AG20443 (cell line): ENCODE measurements at places on chromosomes 16 and 17.

DNA sequence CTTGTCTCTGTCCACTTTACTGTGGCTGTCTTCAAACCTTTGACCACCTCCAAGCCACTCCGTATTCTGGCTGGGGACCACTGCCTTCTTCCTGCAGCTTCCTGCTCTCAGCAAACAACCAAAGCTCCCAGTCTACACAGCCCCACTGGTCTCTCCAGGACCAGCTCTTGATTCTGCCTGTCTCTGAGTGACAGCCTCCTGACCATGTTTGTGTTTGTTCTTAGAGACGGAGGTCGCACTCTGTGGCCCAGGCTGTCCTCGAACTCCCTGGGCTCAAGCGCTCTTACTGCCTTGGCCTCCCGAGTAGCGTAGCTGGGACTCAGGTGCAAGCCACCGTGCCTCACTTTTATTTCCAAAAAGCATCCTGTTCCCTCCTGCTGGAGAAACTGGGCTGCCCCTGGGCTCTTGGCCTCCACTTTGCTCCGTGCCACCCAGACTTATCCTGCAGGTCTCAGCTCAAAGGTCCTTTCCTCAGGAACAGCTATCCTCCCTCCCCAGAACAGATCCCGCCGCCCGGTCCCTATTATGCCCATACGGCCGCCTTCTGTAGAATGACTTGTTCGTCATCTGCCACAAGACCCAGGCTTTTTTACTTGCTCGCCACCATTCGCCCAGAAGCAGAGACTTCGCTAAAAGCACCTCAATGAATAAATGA, 9.1 kb downstream of the MNT start:
- no peak for DNase-seq

- DNase-seq, result no peak
Measured at GRCh38 chr17:56752263-56752836, 81.4 kb downstream of the C17orf67 start.

GRCh38 chr17:42697108-42697811, 14.9 kb downstream of the CNTNAP1 start:
- no peak for DNase-seq

DNA sequence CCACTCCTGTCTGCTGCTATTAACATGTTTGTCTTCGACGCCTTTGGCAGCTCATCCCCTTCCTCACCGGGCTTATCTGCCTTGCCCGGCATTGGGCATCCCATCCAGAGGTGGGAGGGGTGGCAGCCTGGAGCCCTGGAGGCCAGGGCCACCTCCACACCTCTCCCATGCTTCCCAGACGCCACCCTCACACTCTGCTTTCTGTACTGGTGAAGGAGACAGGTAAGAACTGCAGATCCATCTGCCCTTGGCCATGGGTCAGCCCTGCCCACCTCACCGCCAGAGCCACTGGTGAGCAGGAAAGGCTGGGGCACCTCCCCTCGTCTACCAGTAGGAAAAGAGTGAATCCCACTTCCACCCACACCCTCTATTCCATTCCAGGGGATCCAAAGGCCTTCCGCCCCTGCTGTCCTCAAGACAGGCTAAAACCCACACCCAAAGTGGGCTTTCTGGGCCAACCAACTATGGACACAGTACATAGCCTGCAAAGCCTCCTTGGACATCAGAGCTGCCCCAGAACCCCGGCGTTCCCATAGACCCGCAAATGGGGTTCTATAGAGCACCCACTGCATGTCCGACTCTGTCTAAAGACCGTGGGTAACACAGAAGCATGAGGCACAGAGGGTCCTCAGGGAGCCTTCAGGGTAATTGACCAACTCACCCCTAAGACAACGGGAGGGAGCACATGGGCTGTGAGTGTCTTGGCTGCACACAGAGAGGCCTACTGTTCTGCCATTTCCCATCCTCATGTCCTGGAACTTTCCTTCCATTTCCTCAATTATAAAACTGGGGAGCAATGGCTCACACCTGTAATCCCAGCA, 23.4 kb upstream of the RBFOX3 start:
- DNase-seq, result no peak

DNA sequence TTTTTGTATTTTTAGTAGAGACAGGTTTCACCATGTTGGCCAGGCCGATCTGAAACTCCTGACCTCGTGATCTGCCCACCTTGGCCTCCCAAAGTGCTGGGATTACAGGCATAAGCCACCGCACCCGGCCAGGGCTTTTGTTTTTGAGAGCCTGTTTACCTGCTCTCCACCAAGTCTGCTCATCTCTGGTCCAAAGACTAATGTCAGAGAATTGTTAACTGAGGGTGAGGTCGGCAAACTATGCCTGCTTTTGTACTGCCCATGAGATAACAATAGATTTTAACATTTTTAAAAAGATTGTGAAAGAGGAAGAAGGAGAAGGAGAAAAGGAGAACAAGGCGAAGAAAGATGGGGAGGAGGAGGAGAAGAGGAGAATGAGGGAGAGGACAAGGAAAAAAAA, 26.0 kb downstream of the TMEM238L start:
- DNase-seq, result no peak

DNA sequence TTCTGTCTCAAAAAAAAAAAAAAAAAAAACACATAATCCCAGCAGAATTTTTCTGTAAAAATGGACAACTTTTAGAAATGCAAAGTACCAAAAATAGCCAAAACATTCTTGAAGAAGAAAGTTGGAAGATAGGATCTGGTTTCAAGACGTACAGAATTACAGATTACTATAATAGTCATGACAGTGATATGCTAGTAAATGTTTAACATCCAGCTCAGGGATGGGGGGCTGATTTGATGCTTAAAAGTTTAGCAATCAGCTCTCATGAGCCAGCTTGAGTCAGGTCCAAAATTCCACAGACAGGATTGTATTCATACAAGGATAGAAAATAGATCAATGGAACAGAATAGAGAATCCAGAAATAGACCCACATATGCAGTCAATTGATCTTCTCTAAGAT, 100.5 kb downstream of the CYB561 start:
- DNase-seq, result peak; percentile 17

DNA sequence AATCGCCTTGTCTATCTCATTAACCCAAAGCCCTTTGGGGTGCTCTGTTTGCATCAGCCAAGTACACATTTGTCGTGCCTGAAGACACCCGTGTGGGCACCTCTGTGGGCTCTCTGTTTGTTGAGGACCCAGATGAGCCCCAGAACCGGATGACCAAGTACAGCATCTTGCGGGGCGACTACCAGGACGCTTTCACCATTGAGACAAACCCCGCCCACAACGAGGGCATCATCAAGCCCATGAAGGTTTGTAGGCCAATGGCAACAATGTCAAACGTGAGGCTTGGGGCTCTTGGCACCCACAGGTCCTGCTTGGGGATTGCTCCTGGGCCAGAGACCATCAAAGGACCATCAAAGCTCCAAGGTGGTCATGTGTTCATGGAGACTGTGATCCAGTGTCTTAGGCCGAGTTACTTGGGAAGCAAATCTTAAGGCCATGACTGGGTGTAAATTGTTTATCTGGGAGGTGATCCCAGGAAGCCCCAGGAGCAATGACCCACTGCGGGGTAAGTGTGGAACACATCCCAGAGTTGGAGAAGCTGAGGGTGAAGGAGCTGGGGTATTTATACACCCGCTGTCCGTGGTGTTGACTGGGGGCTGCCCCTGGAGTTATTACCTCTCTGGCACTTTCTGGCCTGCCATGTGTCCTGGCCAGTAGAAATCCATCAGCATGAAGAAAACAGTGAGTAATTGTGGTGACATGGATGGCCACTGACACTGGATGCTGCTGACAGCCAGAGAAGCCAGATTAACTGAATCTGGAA, 24.0 kb downstream of the CDH5 start:
- DNase-seq, result no peak

DNA sequence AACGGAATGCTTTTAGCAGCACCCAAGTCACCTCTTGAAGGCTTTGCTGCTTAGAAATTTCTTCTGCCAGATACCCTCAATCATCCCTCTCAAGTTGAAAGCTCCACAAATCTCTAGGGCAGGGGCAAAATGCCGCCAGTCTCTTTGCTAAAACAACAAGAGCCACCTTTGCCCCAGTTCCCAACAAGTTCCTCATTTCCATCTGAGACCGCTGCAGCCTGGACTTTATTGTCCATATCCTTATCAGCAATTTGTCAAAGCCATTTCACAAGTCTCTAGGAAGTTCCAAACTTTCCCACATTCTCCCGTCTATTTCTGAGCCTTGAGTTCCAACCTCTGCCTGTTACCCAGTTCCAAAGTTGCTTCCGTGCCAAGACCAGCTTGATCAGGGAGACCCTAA, 27.4 kb downstream of the TMC6 start:
- DNase-seq, result no peak

- no peak for DNase-seq
Measured at GRCh38 chr17:47078801-47079200, 99.7 kb upstream of the RPRML start.

DNA sequence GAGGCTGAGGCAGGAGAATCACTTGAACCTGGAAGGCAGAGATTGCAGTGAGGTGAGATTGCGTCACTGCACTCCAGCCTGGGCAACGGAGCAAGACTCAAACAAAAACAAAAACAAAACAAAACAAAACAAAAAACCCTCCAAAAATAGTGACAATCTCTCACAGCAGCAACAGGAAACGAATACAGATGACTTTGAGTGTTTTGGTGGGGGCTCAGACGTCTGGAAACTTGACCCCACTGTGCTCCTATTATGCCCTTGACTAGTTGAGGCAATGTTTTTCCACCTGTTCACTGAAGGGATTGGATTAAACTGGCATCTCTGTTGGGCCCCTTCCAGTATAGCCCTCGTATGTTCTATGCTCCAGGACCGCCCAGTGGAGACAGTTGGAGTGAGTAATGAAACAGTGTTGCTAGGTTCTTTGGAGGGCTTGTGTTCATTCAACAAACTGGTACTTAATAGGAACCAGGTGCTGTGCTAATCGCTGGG, 167.0 kb downstream of the UTP18 start:
- DNase-seq, result no peak

DNA sequence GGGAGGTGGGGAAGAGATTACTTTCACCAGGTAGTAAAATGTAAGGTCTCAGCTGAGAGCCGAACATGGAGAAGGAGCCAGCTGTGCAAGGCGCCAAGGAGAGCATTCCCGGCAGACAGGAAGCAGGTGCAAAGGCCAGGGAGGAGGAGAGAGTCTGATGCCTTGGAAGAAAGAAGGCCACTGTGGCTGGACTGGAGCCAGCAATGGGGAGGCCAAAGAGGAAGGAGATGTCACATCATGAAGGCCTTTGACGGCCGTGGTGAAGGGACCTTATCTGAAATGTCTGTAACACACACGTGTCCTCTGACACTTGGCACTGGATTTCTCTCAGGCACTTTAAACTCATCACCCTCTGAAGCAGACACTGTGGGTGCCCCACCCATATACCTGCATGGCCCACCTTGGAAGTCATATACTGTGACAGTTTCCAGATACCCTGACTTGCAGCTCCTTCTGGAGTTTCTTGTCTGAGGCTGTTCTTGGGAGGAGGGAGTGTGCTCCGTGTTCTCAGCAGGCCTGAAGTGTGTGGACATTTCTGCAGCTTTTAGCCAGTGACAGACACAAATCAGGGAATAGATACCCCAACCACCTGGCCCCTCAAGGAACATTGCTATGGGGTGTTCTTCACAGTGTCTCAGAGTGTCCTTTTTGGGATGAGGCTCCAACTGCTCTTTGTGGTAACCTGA, 1.9 kb upstream of the SLC5A2 start:
- no peak for DNase-seq

DNA sequence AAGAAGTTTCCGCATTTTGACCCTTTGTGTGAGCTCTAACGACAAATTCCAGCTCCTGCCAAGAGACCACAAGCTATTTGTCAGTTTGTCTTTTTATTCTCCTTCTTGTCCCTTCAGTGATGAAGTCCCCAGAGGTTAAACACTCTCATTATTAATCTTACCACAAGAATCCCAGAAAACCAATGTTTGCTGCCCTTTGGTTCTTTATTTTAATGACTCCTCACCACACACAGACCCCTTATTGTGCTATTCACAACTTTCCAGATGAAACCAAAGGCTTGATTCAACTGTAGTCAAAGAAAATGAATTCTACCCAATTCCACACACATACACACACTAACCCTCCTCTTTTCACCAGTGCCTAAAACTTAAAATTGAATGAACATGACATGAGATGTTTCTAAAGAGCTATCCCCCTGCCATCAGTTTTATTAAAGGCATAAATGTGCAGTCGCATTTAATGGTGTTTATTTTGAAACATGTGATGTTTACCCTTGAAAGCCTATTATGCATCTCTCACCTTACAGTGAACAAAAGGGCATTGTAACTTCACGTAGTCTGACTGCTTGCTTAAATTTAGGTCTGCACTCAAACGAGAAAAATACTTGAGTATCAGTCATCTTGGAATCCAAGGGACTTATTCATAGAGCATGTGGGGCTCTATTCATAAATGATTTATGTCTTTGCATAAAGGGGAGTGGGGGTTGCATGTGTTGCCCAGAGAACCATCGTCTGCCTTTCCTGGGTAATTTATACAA, 44.1 kb downstream of the PCTP start:
- DNase-seq, result no peak

DNA sequence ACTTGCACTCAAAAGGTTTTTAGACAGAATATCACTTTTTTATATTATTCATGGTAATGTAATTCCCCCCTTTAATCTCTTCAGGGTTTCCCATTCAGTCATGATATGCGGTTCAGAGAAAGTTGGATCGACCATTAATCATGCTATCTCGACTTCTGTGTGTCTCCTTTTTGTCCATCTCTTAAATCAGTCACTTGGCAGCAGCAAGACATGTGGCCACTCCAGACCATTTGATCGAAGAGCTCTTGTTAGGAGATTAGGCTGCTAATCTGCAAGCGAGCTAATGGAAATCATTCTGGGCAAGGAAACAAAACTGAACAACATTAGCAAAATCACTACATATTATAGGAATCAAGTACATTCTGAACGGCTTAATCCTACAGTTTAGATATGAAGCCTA, 449.9 kb downstream of the WWOX start:
- DNase-seq, result no peak

- no peak for DNase-seq
Measured at GRCh38 chr17:63694229-63694949, 5.5 kb downstream of the LIMD2 start.

DNA sequence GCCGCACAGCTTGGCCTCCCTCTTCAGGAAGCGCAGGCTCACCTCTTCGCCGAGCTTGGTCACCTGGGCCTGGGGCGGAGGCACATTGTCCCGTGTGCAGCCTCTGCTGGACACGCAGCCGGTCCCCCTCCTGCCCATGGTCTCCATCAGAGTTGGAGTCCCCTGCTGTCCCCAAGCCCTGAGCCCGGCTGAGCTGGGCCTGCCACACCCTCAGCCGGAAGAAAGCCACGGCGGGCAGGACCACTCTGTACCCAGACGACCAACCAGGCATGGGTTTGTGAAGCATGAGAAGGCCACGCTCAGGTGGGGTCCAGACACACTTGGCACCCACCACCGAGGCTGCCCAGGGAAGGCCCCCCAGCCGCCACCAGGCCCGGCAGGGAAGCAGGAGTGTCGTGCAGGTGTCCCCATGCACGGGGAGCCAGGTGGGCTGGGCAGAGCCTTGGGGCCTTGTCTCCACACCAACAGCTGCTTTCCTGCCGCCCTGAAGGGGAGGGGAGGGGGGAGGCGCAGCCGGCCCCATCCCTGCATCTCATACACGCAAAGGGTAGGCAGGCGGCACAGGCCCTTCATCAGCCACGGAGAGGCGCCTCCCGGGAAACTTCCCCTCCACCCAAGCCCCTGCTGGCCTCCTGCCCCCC, 5.2 kb downstream of the CCDC154 start:
- DNase-seq, result no peak
